ENCODE measurements at places on chromosomes 6 and 20.

- DNase-seq, result no peak
These were observed 425.8 kb upstream of the SOX4 start for GRCh38 chr6:21167790-21168189.

GRCh38 chr20:6008254-6008653, 45.6 kb downstream of the LRRN4 start:
- no peak for DNase-seq

DNA sequence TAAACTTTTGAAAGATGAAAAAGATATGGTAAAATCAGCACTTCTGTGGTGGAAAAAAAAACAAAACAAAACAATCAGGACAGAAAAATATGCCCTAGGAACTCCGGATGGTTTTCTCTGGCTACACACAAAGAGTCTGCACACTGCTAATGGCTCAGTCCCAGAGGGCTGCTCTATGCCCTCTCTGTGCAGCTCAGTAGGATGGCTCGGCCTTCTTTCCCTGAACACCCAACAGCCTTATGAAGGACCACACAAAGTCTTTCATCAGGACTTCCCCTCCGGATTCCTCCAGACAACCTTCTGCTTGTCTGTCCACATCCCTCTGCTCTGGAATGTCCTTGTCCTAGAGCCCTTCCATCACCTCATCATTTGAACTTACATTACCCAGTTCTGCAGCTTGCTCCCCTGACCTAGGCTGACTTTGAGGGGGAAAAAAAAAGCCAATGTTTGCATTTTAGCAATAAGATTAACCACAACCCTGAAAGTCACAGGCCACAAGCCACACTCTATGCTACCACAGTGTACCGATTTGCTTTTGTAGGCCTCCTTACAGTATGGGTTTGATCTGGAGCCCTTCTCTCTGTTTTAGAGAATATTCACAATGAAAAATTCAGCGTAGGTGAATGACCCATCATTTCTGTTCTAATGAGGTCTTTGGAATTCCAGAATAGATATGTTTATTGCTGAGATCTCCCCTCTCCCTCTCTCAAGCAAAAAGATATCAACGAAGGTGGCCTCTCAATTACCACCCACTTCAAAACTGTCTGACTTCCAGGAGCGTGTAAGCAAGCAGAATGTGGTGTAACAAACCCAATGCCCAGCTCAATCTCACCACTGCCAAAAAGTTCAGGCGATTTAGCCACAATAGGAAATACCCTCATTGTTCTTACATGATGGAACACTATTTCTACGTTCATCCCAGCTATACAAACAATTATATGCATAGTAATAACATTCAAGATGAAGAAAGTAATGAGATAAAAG, 164.0 kb downstream of the GMDS start:
- DNase-seq, result no peak

DNA sequence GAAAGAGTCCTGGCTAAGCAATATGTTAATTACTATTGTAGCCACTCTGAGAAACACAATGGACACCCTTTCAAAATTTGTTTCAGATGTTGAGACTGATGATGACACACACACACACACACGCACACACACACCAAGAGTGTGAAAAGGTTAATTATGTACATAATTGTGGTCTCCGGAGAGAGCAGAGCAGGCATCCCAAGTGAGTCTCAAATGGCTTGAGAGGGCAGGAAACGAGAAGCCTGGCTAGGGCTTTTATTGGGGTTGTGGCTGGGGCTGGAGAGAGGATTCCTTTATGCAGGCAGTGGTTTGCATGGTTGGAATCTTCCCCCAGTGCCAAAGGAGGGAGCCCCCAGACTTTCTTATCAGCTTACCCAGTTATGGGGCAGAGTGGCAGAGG, 38.2 kb upstream of the NKX2-4 start:
- DNase-seq, result no peak

DNA sequence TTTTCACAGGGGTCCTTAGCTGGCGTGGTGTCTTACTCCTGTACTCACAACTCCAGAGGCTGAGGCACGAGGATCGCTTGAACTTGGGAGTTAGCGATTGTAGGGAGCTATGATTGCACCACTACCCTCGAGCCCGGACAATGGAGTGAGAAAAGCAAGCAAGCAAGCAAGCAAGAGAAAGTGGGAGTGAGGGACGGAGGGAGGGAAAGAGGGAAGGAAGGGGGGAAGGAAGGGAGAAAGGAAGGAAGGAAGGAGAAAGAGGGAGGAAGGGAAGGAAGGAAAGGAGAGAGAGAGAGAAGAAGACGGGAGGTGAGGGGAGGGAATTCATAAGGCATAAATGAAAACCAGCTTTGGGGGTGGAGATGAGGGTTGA, 120.5 kb downstream of the TRIM27 start:
- DNase-seq, result no peak

DNA sequence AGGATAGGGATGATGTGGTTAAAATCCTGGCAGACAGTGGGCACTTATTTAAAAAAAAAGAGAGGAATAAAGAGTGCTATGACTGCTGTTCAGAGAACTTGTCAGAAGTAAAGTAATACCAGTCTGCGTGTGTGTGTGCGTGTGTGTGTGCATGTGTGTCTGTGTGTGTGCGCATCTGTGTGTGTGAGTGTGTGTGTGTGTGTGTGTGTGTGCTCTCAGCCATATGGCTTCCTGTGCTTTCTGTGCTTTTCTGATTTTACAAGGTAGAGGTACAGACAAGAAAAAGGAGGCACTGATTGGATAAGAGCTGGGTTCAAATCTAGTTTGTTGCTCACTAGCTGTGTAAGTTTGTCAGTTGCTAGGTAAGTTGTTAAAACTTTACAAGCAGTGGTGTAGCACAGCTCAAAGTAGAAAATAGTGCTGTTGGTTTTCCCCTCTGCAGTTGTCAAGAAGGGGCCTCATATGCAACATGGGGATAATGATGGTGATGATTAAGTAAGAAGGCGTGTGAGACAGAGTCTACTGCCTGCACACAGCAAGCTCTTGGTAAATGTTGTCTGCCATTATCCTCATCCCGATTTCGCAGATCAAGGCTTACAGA, 155.3 kb upstream of the ZNF217 start:
- no peak for DNase-seq

- DNase-seq, result no peak
These were observed 46.4 kb downstream of the MOCS1 start for GRCh38 chr6:39887692-39888450.

GRCh38 chr6:29014729-29015608, 9.9 kb upstream of the ZNF311 start:
- no peak for DNase-seq

GRCh38 chr20:48490961-48491831, 336.6 kb downstream of the PREX1 start:
- DNase-seq, result no peak

- no peak for DNase-seq
These were observed 149.8 kb downstream of the PAK5 start for GRCh38 chr20:9689041-9689440.

GRCh38 chr6:142845143-142845571, 99.8 kb downstream of the HIVEP2 start:
- no peak for DNase-seq

DNA sequence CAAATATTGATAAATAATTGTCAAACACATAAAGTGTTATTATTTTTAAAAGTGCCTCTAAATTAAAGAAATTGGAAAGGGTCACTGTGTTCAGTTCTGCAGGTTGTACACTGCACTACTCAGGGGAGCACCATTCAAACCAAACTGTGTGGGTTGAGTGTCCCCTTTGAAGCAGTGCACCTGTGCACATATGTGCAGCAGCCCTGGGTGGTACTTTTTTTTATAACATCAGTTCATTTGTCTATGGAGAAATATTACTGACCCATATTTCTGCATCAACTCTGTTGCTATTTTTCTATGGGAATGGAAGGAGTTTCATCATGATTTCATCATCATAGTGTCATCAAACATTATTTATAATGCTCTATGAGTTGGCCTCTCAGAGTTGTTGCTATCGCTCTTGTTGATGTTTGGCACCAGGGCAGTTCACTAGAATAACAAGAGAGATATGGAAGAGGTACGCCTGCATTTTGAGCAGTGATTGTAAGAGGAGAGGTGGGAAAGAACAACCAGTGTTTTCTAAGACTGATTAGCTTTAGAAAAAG, 457.6 kb downstream of the TFAP2A start:
- no peak for DNase-seq
